ENCODE measurements at places on chromosomes 2 and 18. TPM values are rescaled to one million over a fixed set of nuclear protein-coding genes. Genes with fewer than 3 reads are reported as not detected.

Gene PSTPIP2
- 13.3 TPM for total RNA-seq

DNA sequence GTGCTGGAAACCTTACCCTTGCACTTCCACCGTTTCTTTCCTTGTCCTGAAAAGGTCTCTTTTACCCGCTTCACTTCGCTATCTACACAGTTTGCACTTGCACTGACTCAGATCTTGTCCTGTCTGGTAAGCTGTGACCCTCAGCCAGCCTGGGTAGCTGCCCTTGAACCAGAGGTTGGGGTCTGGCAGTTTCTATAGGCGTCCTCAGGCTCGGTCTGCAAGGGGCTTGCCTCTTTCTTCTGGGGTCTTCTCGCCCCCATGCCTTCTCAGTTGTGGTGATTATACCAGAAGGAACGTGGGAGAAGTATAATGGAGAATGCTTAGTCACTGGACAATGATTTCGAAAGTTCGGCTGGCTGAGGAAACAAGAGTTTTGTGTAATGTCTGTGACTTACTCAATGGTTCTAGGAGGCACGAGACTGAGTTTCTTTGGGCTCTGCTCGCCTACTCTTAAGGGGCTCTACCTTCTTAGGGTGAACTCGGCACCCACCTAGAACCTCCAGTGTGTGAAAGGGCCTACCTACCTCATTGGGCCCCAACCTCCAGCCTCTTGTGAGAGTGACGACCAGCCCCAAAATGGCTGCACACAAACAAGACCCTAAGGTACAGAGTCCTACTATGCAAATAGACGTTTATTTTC is 6.9 kb upstream of the STAT1 start:
- H3K27ac ChIP-seq, result peak overlapping the region; percentile 86
- H3K36me3 ChIP-seq, result no peaks in the 10 kb centered on the region
- H3K4me3 ChIP-seq, result peak overlapping the region; percentile 50

DNA sequence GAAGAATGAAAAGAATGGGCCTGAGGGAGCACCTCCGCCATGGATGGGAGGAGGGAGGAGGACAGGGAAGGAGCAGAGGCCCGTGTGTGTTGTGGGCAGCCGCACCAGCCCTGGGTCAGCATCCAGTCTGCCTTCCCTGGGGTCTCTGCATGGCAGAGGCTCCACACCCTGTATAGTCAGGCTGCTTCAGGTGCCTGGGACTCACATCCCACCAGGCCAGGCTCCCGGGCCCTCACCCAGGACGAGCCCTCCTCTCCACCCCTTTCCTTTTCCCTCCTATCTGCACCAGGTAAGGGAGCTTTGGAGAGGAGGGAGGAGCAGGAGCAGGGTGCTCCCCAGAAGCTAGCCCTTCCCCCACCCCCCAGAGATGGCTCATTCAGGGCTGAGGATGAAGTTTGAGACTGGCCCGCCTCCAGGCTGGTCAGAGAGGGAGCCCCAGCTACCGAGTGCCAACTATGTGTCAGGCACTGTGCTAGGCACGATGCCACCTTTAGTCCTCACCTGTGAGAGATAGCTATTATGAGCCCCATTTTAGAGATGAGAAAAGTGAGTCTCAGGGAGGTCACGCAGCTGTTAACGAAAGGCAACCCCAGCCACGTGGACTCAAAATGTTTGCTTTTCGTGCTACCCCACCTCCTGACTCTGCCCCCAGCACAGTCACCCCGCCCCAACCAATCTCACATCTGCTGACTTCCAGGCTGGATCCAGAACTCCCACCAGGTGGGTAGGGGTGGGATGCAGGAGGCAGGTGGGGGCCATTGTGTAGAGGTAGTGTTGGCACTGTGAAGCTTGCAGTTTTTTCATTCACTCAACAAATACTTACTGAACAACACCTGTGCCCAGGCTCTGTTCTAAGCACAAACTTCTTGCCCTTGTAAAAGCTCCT is 242.1 kb downstream of the DYSF start:
- no peak for DNase-seq
- H3K4me1 ChIP-seq, result no peaks in the 10 kb centered on the region
- no peaks in the 10 kb centered on the region for H3K27me3 ChIP-seq

Gene MOGAT1
- not detected for total RNA-seq

DNA sequence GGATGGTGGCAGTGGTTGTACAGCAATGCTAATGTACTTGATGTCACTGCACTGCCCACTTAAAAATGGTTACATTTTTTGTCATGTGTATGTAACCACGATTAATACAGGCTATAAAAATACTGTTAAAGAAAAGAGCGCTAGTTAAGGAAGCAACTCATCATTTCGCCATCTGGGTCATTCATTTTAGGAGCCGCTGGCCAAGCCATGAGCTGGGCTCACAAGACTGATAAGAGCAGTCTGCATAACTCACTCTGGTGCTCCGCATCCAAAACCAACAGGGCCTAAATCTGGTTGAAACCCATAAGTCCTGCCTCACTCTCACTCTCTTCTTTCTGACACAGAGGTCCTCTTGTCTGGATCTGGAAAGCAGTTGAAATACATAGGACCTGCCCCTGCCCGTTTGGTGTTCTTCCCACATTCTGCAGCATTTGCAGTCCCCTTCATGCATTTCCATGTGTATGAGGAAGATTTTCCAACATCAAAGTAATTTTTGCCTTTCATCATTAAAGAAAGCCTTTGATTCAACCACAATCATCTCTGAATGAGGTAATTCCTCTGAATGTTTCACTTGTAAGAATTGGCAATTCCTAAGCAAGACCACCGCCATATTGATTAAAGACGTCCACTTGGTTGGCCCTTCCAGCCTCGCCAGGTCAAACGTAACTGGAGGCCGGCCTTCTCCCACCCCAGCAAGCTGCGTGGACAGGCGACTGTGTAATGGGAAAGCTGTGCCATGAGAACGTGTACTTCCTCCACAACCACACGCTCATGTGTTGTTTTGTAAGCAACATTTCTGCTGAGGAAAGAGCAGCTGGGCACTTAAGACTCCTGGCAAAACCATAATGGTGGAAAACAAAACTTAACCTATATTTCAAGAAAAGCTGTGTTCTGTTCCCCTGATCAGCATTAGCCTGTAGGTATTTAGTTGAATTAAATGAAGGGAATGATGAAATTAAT is 112.2 kb downstream of the VAPA start:
- no peak overlapping the region for H3K4me3 ChIP-seq
- no peaks in the 10 kb centered on the region for H3K27me3 ChIP-seq
- no peak overlapping the region for H3K27ac ChIP-seq
- H3K4me1 ChIP-seq, result no peaks in the 10 kb centered on the region
- no peak for DNase-seq

GRCh38 chr2:159802673-159803072 is 4.7 kb upstream of the CD302 start:
- DNase-seq, result no peak
- peaks cover 10% of the 10 kb centered on the region for H3K36me3 ChIP-seq
- H3K4me1 ChIP-seq, result peaks cover 12% of the 10 kb centered on the region
- no peaks in the 10 kb centered on the region for H3K27me3 ChIP-seq

- no peak overlapping the region for H3K27ac ChIP-seq
- no peak overlapping the region for H3K4me3 ChIP-seq
- DNase-seq, result no peak
- H3K27me3 ChIP-seq, result no peaks in the 10 kb centered on the region
- H3K4me1 ChIP-seq, result peaks cover 11% of the 10 kb centered on the region
Observed at GRCh38 chr2:168157926-168158325, 89.5 kb downstream of the STK39 start.

GRCh38 chr18:80196528-80197320 is 50.6 kb downstream of the PARD6G start:
- DNase-seq, result no peak
- H3K4me1 ChIP-seq, result no peaks in the 10 kb centered on the region
- H3K27me3 ChIP-seq, result no peaks in the 10 kb centered on the region
- H3K36me3 ChIP-seq, result no peaks in the 10 kb centered on the region
- no peak overlapping the region for H3K4me3 ChIP-seq
- H3K27ac ChIP-seq, result no peak overlapping the region

DNA sequence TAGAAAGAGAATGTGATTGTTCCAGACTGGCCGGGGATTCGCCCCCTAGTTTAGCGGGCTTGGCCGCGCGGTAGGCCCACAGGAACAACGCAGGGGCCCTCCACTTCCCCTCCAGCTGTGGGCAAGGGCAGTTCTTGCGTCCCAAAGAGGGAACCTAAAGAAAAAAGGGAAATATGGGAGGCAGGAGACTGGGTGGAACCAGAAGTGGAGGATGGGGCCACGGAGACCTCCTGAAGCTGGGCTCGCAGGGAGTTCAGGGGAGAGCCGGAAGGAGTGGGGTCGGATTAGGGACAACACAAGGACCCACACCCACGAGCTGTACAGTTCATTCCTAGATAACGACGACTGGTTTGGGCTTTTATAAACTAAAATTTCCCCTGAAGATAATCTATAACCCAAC is 18.2 kb downstream of the GNLY start:
- H3K4me3 ChIP-seq, result no peak overlapping the region
- peaks cover 3% of the 10 kb centered on the region for H3K27me3 ChIP-seq
- DNase-seq, result no peak
- H3K4me1 ChIP-seq, result peaks cover 8% of the 10 kb centered on the region
- H3K27ac ChIP-seq, result no peak overlapping the region
- H3K36me3 ChIP-seq, result no peaks in the 10 kb centered on the region

DNA sequence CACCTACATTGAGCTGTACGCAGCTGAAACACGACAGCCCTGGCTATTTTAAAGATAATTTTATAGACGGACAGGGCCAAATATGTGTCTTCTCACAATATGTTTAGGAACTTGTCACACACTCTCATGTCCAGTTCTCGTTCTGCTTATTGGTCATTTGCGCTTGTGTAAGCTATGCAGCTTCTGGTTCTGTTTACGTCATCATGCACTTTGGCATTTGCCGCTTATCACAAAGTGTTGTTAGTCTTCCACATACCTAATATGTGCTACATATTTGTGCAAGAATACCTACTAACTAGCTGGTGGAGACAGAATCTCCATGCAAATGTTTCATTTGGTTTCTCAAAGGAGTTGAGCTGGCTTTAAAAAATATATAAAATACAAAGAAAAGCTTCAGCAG is 7.5 kb upstream of the ZNF516 start:
- no peaks in the 10 kb centered on the region for H3K36me3 ChIP-seq
- no peak overlapping the region for H3K4me3 ChIP-seq
- DNase-seq, result no peak
- H3K27ac ChIP-seq, result no peak overlapping the region
- no peaks in the 10 kb centered on the region for H3K4me1 ChIP-seq

- no peak for DNase-seq
- no peaks in the 10 kb centered on the region for H3K36me3 ChIP-seq
- no peak overlapping the region for H3K27ac ChIP-seq
- H3K27me3 ChIP-seq, result no peaks in the 10 kb centered on the region
Observed at GRCh38 chr2:105609746-105610402, 134.8 kb upstream of the NCK2 start.

GRCh38 chr2:40448476-40449079 is 3.3 kb downstream of the SLC8A1 start:
- H3K27me3 ChIP-seq, result no peaks in the 10 kb centered on the region
- no peak overlapping the region for H3K4me3 ChIP-seq
- H3K27ac ChIP-seq, result no peak overlapping the region
- no peaks in the 10 kb centered on the region for H3K36me3 ChIP-seq
- no peaks in the 10 kb centered on the region for H3K4me1 ChIP-seq

DNA sequence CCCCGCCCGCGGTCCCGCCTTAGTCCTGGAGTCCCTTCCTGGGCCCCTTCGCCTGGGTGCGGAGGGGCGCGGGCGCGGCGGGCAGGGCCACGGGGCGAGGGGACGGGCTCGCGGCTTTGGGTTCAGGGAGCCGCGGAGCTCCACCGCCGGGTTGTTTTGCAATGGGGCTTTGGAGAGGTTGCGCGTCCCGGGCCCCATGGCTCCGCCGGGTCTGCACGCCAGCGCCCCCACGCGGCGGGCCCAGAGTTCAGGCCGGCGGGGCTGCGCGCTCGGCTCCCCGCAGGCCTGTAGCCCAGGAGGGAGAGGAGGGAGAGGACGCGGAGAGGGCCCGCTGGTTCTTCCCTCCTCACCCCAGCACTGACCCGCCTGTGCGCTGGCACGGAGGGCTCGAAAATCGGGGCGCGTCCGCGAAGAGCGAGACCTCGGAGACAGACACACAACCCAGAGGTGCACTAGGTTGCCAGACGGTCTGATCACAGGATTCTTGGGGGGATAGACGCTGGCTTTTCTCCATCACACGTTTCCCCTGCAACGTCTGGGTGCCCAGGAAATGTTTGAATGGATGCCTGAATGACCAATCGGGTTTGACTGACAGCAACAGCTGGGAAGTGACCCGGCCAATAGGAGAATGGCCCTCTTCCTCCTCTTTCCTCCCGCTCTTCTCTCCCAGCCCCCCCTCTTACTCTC is 4.9 kb upstream of the SIX2 start:
- no peaks in the 10 kb centered on the region for H3K4me1 ChIP-seq
- no peak overlapping the region for H3K4me3 ChIP-seq
- peaks cover 24% of the 10 kb centered on the region for H3K27me3 ChIP-seq

Gene ICA1L
- 0.50 TPM for total RNA-seq

Gene CCDC150
- 0.44 TPM for total RNA-seq

- H3K4me1 ChIP-seq, result no peaks in the 10 kb centered on the region
- no peaks in the 10 kb centered on the region for H3K36me3 ChIP-seq
- H3K4me3 ChIP-seq, result no peak overlapping the region
- no peak overlapping the region for H3K27ac ChIP-seq
- no peak for DNase-seq
Observed at GRCh38 chr2:24993406-24994145, 21.8 kb upstream of the DNAJC27 start.

DNA sequence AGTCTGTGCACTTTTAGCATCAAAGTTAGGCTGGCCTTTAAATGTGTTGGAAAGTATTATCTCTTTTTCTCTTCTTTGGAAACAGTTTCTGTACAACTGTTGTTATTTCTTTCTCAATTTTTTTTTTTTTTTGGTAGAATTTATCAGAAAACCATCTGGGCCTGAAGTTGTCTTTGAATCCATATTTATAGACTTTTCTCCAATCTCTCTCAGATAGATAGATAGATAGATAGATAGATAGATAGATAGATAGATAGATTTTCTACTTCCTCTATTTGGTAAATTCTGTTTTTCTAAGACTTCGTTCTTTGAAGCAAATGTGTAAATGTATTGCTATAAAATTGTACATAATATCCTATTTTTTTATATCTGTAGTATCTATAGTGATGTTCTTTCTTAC is 17.5 kb downstream of the DNAJC10 start:
- no peak overlapping the region for H3K27ac ChIP-seq
- no peak for DNase-seq
- H3K4me3 ChIP-seq, result no peak overlapping the region
- no peaks in the 10 kb centered on the region for H3K4me1 ChIP-seq
- no peaks in the 10 kb centered on the region for H3K27me3 ChIP-seq
- peaks cover 19% of the 10 kb centered on the region for H3K36me3 ChIP-seq

GRCh38 chr2:67858886-67859285 is 203.9 kb downstream of the C1D start:
- no peak overlapping the region for H3K4me3 ChIP-seq
- H3K27ac ChIP-seq, result no peak overlapping the region
- no peak for DNase-seq
- no peaks in the 10 kb centered on the region for H3K27me3 ChIP-seq
- no peaks in the 10 kb centered on the region for H3K4me1 ChIP-seq
- no peaks in the 10 kb centered on the region for H3K36me3 ChIP-seq

DNA sequence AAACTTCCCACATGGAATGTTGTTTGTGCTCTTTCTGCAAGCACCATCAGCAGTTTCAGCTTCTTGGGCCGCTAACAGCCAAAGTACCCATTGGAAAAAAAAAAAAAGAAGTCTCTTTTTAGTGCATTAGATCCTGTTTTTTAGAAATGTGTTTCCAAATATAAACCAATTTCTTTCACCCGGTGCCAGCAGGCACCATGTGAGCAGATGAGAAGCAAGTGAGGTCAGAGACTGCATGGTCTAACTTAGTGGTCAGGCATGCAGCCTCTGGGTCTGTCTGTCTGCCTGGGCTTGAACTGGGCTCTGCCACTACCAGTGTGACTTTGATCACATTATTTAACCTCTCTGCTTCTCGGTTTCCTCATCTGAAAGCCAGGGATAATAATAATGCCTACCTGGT is 75.2 kb upstream of the NRP2 start:
- no peak overlapping the region for H3K27ac ChIP-seq
- no peak overlapping the region for H3K4me3 ChIP-seq
- H3K4me1 ChIP-seq, result no peaks in the 10 kb centered on the region
- H3K36me3 ChIP-seq, result no peaks in the 10 kb centered on the region
- no peaks in the 10 kb centered on the region for H3K27me3 ChIP-seq
